ENCODE measurements at places on chromosomes 12 and 14. TPM values are rescaled to one million over a fixed set of nuclear protein-coding genes. Genes with fewer than 3 reads are reported as not detected.

DNA sequence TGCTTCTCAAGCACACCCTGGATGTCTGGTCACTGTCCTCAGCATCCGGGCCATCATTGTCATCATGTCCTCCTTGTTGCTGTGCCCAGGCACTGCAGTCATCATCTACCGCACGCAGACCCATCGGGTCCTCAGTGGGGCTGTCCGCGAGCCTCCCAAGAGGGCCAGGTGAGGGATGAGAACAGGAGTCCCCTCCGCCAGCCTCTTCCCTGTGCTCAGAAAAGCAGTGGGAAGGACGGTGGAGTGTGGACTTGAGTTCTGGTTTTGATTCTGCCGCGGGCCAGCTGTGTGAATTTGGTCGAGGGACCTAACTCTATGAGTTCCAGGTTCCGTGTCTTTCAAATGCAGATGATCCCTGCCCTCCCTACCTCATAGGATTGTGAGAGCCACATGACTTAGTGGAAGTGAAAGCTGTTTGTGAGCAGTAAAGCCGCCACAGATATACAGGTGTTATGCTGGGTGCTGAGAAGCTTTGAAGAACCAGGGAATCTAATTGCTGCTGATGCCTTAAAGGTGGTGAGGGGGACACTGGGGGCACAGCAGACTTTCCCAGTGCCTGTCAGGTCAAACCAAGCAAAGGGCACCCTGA, 122.9 kb upstream of the RAP1B start:
- DNase-seq: no peak

DNA sequence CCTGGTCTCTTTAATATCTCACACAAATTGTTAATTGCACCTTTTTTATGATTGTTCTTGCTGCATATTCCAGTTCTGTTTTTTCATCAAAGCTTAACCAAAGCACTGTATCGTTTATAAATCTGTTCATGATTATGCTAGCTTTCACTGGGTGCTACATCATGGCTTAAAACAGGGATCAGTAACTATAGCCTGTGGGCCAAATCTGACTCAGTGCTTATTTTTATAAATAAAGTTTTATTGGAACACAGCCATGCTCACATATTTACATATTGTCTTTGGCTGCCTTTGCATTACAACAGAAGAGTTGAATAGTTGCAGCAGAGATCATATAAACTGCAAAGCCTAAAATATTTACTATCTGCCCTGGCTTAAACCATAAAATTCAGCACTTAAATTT, 183.4 kb upstream of the NRXN3 start:
- no peak for DNase-seq

DNA sequence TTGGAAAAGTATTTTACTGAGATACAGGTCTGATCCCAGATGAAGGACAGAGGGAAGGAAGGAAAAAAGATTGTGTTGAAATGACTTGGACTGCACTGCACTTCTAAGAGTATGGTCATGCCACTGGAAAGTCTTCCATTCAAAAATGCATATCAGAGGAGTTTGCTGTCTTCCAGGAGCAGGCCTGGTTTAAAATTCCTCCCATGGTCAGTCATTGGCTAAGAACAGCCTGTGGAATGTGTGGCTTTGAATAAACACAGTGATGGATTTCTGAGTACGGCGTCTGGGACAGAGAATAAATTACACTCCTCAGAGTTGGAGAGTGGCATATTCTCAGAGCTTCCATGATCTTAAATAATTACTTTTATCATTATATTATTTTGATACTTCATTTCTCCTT, 245.8 kb upstream of the PDZRN4 start:
- DNase-seq: no peak

DNA sequence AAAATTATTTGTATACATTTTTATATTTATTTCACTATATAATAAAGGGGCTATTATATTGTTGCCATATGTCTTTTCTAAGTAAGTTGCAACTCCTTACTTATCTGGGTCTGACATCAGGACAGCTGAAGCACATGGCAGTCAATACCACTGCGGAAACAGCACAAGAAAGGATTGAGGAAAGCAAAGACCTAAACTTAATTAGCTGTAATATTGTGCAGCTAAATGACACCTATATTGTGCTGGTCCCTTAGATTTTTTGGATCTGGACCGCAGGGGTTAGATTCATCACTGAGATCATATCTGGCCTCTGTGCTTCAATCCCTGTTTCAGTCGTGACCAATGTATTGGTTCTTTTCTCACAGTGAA, 359.6 kb upstream of the DIO2 start:
- no peak for DNase-seq

- no peak for DNase-seq
These were observed 11.7 kb upstream of the NAP1L1 start for GRCh38 chr12:76096079-76096646.

GRCh38 chr14:63383776-63384367, 65.1 kb upstream of the GPHB5 start:
- DNase-seq: no peak

- no peak for DNase-seq
These were observed 986.3 kb upstream of the TMEM132C start for GRCh38 chr12:127280393-127281275.

DNA sequence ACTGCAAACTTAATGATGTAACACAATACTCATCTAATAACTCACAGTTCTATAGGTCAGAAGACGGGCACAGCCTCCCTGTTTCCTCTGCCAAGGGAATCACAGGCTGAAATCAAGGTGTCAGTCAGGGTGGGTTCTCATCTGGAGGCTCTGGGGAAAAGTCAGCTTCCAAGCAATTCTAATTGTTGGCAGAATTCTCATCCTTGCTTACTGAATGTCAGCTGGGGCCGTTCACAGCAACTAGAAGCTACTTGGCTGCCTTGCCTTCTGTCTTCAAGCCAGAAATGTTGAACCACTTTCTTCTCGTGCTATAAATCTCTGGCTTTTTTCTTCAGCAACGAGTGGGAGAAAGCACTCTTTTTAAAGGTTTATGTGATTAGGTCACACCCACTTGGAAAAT, 80.1 kb upstream of the PDZRN4 start:
- DNase-seq: peak; percentile 59

DNA sequence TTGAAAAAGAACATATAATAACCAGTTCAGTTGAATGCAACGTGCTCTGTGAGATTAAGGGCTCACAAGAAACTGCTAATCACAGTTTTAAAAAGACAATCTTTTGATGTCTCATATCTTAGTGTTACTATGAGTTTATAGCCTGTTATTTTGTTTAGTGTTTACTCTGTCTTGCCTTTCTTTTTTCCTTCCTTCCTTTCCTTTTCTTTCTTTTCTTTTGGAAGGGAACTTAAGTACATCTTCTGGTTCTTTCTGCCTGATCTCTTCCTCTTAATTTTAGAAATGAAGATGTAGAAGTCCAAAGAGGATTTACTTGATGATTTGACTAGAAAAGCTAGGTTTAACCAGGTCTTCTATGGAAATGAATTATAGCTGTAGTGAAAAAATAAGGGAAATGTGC, 38.2 kb downstream of the WNK1 start:
- no peak for DNase-seq

DNA sequence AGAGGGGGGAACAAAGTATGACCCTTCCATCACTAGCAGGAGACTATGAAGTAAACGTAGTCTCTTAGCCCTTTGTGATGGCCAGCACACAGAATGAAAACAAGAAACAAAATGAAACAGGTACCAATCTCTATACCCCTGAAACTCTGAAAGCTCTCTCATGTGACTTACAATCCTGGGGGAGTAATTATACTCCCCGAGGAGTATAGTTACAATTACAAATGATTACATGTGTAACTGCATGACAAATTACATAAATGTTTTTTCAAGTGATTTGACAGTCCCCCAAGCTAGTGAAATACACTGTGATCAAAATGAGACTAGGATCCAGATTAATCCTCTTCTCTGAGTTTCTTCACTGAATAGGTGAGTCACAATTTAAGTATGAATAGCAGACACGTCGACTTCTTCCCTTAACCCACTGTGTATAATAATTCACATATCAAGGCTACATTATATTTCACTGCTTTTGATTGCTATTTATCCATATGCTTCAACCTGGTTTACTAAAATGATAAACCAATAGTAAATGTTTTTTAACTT, 74.0 kb downstream of the SPTSSA start:
- no peak for DNase-seq

DNA sequence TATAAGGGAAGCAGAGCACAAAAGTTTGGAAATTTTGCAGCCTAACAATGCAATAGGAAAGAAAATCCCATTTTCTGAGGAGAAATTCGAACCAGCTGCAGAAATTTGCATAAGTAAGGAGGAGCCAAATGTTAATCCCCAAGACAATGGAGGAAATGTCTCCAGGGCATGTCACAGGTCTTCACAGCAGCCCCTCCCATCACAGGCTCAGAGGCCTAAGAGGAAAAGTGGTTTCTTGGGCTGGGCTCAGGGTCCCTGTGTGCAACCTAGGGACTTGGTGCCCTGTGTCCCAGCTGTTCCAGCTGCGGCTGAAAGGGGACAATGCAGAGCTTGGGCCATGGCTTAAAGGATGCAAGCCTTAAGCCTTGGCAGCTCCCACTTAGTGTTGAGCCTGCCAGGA, 190.0 kb downstream of the MDGA2 start:
- DNase-seq: no peak

- no peak for DNase-seq
These were observed 1638.1 kb upstream of the SEL1L start for GRCh38 chr14:83171761-83172160.

- no peak for DNase-seq
These were observed 50.2 kb upstream of the NCOR2 start for GRCh38 chr12:124617615-124618014.

- DNase-seq: no peak
These were observed 139.5 kb downstream of the SLC38A6 start for GRCh38 chr14:61120576-61120975.

GRCh38 chr12:51200806-51201205, 17.1 kb downstream of the POU6F1 start:
- DNase-seq: no peak

DNA sequence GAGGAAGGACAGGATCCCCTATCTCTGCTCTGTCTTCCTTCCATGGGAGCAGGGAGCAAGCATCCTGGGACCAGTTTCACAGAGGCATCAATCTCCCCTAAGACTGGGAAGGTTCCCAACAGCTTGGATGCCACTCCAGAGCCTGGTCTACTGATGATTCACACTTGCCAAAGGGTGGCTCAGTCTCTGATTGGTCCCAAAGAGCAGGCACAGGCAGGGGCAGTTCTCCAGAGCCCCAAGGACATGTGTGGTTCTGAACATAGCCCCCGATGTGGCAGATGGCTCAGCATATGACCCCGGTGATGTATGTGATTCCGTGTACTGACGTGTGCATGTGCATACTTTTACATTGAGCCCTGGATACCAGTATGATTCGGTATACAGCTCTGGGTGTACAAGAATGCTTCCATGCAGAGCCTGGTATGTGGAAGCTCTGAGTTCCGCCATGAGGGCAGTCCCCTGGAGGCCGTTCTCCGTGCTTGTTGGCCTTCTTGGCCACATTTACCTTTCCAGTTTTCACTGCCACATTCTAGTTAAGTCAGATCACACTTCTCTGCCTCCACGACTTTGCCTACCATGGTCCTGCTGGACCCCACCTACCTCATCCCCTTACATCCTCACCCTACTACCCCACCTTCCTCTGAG, 21.2 kb downstream of the ITGA7 start:
- no peak for DNase-seq

- DNase-seq: no peak
These were observed 58.7 kb upstream of the CCND2 start for GRCh38 chr12:4214877-4215228.

DNA sequence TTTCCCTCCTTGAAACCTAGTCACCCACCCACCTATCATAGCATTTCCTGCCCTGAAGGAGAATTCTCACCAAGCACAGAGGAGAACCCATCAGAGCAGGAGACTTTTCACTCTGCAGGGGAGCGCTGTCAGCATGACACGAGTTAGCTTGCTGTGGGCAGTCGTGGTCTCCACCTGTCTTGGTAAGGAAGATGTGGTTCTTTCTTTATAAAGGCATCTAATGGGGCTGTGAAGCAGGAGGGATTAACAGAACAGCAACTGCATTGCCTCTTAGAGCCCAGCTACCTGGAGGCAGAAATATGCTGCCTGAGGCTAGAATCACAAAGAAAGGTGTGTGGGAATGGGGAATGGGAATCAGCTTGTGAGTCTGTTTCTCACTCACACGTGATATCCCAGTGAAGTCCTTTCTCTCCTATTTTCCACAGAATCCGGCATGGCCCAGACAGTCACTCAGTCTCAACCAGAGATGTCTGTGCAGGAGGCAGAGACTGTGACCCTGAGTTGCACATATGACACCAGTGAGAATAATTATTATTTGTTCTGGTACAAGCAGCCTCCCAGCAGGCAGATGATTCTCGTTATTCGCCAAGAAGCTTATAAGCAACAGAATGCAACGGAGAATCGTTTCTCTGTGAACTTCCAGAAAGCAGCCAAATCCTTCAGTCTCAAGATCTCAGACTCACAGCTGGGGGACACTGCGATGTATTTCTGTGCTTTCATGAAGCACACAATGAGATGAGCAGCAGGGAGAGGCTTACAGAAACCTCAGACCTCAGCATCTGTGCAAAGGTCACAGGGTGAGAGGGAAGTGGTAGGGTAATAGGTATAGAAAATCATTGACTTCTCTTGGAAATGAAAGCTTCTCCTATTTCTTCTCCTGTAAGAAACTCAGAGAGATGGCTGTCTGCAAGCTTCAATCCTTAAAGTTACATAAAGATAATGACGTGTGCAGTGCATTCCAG, 316.9 kb downstream of the DAD1 start:
- no peak for DNase-seq

DNA sequence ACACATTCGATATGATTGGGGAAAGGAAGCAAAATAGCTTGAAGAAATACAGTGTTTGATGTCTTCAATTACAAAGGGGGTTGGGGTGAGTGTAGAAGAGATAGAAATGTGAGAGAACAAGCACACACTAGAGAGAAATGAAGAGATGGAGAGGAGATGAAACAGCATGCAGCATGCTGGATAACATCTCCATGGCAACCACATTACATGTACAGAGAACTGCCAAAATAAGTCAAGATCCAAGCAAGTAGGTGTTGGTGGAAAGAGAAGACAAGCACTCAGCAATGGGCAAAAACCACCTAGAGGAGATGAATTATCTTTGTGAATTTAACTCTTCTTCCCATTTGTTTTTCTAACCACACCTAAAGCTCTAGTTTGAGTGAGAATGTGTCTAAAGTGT, 289.8 kb downstream of the GRIN2B start:
- DNase-seq: no peak

- DNase-seq: peak; percentile 18
These were observed 50.2 kb downstream of the TTLL5 start for GRCh38 chr14:75711105-75711795.

- DNase-seq: no peak
These were observed 27.2 kb downstream of the RNFT2 start for GRCh38 chr12:116765271-116765670.

DNA sequence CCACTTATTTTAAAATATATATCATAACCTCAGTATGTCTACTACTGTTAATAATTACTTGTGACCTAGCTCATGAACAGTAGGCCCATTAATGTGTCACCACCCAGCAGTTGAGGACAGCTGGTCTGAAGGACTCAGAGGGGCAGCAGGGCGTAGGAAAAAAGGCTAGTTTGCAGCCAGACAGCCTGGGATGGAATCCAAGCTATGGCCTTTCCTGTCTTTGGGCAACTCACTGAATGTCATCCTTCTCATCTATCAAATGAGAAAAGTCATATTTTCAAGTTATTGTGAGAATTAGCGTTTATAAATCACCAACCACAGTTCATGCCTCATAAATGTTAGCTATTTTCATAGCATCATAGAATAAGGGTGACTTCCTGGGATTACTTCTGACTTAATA, 12.3 kb downstream of the DENND5B start:
- no peak for DNase-seq

The SPTLC2 gene
- total RNA-seq: 55.0 TPM

The SRRM4 gene
- total RNA-seq: 0.42 TPM

The CALCOCO1 gene
- total RNA-seq: 85.4 TPM

The SLC41A2 gene
- 27.5 TPM for total RNA-seq

The TMTC2 gene
- 95.3 TPM for total RNA-seq

The NEDD1 gene
- total RNA-seq: 40.8 TPM

The CCDC196 gene
- not detected for total RNA-seq

The DCAF5 gene
- total RNA-seq: 28.8 TPM

The GPR68 gene
- 1.7 TPM for total RNA-seq

All from urinary bladder (tissue), 4 donors.